ENCODE measurements at places on chromosomes 7 and 10. TPM values are rescaled to one million over a fixed set of nuclear protein-coding genes. Genes with fewer than 3 reads are reported as not detected.

CNTNAP2 gene
- total RNA-seq, result not detected

DNA sequence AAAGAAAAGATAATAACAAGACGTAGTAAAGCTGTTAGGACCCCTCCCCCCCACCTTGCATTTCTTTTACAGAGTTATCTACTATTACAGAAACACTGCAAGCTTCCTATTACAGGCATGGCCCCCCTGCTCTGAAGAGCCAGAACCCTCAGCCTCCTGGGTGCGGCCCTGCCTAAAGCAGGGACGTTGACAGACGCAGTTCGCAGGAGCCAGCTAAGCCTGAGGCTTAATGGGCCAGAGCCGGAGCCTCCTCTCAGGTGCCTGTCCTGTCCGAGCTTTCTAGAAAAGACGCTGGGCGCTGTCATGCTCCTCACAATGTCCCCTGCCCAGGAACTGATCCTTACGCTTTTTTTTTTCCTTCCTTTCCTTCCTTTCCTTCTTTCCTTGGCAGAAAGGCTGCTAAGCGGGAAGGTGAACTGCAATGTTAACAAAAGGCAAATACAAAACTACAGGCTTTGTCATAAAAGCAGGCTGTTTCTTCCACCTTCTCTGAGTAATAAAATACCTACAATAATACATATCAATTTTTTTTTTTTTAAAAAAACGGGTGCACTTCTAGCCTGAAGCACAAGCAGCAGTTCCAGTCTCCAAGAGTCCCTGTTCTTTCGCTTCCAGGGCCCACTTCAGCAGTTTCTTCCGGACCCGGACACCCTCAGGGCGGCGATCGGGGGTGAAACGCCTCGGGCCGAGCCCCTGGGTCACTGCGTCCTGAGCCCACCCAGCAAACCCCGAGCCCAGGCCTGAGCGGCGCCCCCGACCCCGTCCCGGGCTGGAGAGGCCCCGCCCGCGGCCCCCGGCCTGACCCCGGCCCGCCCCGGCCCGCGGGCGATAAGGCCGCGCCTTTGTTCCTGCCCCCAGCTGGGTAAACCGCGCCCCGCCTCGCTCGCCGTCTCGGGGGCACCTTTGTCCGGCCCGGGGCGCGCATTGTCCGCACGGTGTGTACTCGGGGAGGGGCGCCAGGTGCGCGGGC lies 11.2 kb downstream of the MNX1 start:
- H3K36me3 ChIP-seq, result peaks cover 2% of the 10 kb centered on the region
- DNase-seq, result no peak
- H3K4me3 ChIP-seq, result no peak overlapping the region
- peaks cover 15% of the 10 kb centered on the region for H3K4me1 ChIP-seq
- no peak overlapping the region for H3K27ac ChIP-seq

DNA sequence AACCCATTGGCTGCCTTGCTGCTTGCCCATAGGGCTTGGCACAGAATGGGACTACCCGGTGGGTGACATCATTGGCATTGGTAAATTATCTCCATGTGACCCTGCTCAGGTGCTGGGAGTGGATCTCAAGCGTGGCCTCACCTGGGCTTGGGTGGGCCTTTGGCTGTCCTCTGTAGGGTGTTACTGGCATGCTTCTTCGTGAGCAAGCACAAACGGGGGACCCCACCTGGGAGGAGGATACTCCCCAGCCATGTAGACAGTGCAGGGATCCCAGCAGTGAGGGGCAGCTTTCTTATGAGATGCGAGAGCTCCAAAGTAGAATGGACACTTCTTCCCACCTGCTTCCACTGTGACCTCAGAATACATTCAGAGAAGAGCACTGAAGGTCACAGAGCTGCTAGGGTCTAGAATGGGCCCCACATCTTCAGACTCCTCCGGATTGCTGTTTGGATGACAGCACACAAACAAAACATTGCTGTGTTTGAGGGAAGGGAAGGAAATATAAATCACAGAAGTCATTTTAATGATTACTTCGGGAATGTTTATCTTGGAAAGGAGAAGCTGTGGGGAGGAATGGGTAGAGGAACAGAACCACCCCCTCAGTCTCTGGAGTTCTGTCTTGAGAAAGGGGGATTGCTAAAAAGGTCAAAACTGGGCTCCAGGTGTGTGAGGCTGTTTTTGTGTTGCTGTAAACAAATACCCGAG lies 75.9 kb downstream of the SH2D4B start:
- H3K4me3 ChIP-seq, result no peak overlapping the region
- DNase-seq, result no peak
- H3K36me3 ChIP-seq, result no peaks in the 10 kb centered on the region
- H3K4me1 ChIP-seq, result peaks cover under 1% of the 10 kb centered on the region

SUN1 gene
- total RNA-seq, result 38.4 TPM
